T-cell (primary cell): ENCODE measurements at places on chromosomes 5 and 9. TPM values are rescaled to one million over a fixed set of nuclear protein-coding genes. Genes with fewer than 3 reads are reported as not detected.

SLC34A3 gene
- not detected for total RNA-seq

POU5F2 gene
- total RNA-seq, result 4.0 TPM

CATSPER3 gene
- total RNA-seq, result not detected

SPACA9 gene
- total RNA-seq, result 1.2 TPM

TXNDC15 gene
- total RNA-seq, result 25.5 TPM

NR6A1 gene
- 0.50 TPM for total RNA-seq

DNA sequence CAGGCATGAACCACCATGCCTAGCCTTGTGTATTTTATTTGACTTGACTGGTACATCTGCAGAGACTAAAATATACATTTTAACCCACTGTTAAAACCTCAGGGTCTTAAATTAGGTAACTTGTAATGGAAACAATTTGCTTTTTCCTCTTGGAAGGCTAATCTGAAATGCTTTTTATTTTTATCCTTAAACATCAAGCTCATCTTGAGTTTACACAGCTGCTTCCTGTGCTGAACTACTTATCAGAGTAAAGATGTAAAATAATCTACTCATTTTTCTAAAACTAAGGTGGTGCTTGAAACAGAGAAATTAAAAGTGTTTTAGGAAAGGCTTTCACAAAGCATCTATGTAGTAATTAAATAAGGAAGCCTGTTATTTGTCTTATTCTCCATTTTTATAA, 144.1 kb downstream of the ENTREP1 start:
- no peaks in the 10 kb centered on the region for H3K36me3 ChIP-seq
- DNase-seq, result no peak
- no peaks in the 10 kb centered on the region for H3K27me3 ChIP-seq

DNA sequence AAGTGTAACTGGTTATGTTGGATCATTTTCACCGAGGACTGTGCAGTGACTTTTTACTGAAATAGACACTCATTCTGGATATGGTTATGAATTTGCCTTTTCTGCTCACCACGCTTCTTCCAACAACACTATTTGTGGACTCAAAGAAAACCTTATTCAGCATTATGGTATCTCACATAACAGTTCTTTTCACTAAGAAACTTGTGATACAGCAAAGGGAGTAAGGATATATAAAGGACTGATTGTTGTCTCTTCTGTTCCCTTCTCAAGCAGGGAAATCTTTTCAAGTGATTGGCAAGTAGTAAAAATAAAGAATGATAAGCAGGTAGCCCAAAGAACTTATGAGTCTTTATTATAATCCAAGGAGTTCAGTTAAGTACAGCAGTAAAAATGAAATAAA, 131.5 kb upstream of the SV2C start:
- H3K4me3 ChIP-seq, result no peak overlapping the region
- H3K27me3 ChIP-seq, result no peaks in the 10 kb centered on the region
- no peaks in the 10 kb centered on the region for H3K36me3 ChIP-seq
- no peak for DNase-seq

GRCh38 chr5:124783285-124783684, 36.8 kb upstream of the ZNF608 start:
- DNase-seq, result no peak
- no peaks in the 10 kb centered on the region for H3K4me1 ChIP-seq
- no peak overlapping the region for H3K27ac ChIP-seq
- H3K36me3 ChIP-seq, result no peaks in the 10 kb centered on the region
- H3K27me3 ChIP-seq, result no peaks in the 10 kb centered on the region

DNA sequence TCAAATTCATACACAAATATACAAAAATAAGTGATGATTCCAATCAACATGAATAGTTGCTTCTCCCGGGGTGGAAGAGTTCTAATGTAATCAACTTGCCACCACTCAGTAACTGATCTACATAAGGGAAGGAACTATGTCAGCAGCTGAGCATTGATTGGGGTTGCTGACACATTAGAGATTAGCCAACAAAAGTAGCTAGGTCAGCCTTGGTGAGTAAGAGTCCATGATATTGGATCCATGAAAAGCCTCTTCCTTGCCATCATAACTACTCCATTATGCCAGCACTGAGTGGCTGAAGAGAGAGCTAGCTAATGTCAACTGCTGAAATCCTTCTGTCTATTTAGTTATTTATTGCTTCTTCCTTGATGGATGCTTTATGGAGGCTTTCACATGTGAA, 309.8 kb downstream of the NFIB start:
- H3K27me3 ChIP-seq, result no peaks in the 10 kb centered on the region
- H3K4me1 ChIP-seq, result no peaks in the 10 kb centered on the region
- no peak overlapping the region for H3K4me3 ChIP-seq
- DNase-seq, result no peak

GRCh38 chr5:119022017-119022745, 33.8 kb upstream of the DTWD2 start:
- H3K36me3 ChIP-seq, result no peaks in the 10 kb centered on the region
- no peak overlapping the region for H3K27ac ChIP-seq
- no peaks in the 10 kb centered on the region for H3K27me3 ChIP-seq

GRCh38 chr5:35672995-35673394, 55.3 kb downstream of the SPEF2 start:
- peak overlapping the region; percentile 67 for H3K27ac ChIP-seq
- no peak overlapping the region for H3K4me3 ChIP-seq
- no peaks in the 10 kb centered on the region for H3K36me3 ChIP-seq
- H3K4me1 ChIP-seq, result peaks cover 8% of the 10 kb centered on the region
- H3K27me3 ChIP-seq, result no peaks in the 10 kb centered on the region

GRCh38 chr9:11199335-11199734, 586.5 kb upstream of the PTPRD start:
- no peak for DNase-seq
- H3K4me3 ChIP-seq, result no peak overlapping the region
- no peaks in the 10 kb centered on the region for H3K36me3 ChIP-seq
- H3K27me3 ChIP-seq, result no peaks in the 10 kb centered on the region
- no peaks in the 10 kb centered on the region for H3K4me1 ChIP-seq

DNA sequence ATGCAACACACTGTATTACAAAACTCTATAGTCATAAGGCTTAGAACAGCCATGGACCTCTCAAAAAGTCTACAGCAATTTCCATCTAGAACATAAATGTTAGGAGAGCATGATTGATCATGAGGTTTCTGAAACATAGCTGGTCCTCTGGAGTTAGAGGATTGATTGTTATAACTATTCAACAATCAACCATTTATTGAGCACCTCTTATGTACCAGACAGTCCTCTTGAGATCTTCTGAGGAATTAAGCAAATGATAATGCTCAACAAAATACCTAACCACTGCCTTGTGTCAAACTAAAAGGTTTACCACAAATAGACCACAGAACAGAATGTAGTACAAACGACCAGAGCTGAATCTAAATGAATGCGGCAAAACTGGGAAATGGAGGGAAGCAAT, 3.4 kb upstream of the AGTPBP1 start:
- no peak overlapping the region for H3K27ac ChIP-seq
- peaks cover 8% of the 10 kb centered on the region for H3K4me1 ChIP-seq
- no peak overlapping the region for H3K4me3 ChIP-seq
- no peaks in the 10 kb centered on the region for H3K36me3 ChIP-seq
- no peak for DNase-seq
- no peaks in the 10 kb centered on the region for H3K27me3 ChIP-seq
